ENCODE measurements at places on chromosomes 2 and 18. TPM values are rescaled to one million over a fixed set of nuclear protein-coding genes. Genes with fewer than 3 reads are reported as not detected.

Gene LTBP1
- total RNA-seq = 947 TPM

Gene GNLY
- not detected for total RNA-seq

Gene GPR75
- total RNA-seq = 2.4 TPM

Gene LYG2
- total RNA-seq = not detected

Gene SLC23A3
- total RNA-seq = 1.6 TPM

Gene UGT1A4
- not detected for total RNA-seq
